ENCODE measurements at places on chromosomes 12 and 14.

- no peak for DNase-seq
These were observed 25.0 kb upstream of the GTF2A1 start for GRCh38 chr14:81245771-81246170.

- no peak for DNase-seq
These were observed 6.0 kb upstream of the NUDT14 start for GRCh38 chr14:105187116-105187515.

DNA sequence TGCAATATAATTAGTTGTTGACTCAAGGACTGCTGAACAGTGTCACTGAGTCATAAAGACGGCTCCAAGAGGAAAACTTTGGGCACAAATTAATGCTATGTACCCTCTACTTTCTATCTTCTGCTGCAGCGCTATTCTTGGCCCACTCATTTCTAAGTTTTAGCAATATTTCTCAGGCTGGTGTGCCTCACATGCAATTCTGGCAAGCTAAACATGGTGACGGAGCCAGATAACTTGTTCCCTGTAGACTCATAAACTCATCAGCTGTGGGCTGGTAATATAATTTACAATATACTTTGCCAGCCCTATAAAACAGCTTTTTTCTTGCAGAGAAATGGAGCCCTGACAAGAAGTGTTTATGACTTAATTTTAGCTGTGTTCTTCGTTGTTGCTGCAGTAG lies 615.1 kb downstream of the NRXN3 start:
- DNase-seq = no peak

GRCh38 chr12:12934556-12934955 lies 17.4 kb downstream of the GPRC5D start:
- DNase-seq = no peak

GRCh38 chr12:124311292-124312109 lies 16.6 kb downstream of the RFLNA start:
- no peak for DNase-seq

- peak; percentile 88 for DNase-seq
These were observed 2.3 kb downstream of the GSG1 start for GRCh38 chr12:13100882-13101769.
